GM12891 (cell line): ENCODE measurements at places on chromosomes 3 and 15.
A peak's percentile ranks its signal among the peaks of the same experiment; 100 is the strongest.

DNA sequence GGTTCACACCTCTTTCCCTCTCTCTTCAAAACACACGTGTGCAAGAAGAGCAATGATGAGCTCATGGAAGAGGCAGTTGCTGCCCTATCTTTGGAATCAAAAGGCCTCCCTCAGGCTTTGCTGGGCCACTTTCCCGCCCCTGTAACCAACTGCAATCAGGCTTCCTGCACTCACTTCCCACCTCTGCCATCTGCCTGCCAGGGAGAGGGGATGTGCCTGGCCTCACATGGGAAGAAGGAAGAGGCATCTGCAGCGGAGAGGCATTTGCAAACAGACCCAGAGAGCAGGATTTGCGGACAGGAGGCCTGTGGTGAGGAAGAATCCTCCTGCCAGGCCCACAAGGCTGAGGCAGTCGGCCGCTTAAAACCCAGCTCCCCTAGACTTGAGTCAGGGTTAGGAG lies 175.6 kb upstream of the ATP10A start:
- no peak for DNase-seq

DNA sequence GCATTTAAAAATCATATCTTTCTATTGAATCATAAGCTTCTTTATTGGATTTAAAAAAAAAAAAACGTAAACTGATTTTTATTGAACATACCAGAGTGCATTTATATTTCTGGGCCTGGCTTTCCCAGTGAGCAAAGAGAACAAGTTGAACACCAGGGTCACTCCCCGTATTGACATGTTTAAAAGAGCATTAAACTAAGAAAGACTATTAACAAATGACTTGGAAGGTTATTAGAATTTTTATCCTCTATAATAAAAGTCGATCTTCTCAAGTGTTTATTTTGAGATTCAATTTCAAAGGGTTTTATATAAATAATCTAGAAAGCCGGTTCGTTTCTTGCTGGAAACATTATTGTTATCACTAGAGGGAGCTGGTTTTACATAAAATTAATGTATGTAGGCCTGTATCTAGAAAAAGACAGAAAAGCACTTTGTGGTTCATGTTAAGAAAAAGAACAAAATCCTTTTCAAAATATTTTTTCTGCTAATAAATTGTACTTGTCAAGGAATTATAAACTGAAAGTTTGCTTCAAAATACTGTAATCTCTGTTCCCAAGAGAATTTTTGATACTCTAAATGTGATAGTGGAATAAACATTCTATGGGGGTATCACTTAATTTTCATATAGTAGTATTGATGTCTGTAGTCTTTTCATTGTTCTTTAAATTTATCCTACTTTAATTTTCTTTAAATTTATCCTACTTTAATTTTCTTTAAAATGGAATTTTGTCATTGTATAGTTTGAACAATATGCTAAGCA lies 321.8 kb upstream of the MME start:
- DNase-seq: no peak

- peak; percentile 29 for DNase-seq
Observed at GRCh38 chr3:15331606-15332404, 581 bp downstream of the SH3BP5 start.

DNA sequence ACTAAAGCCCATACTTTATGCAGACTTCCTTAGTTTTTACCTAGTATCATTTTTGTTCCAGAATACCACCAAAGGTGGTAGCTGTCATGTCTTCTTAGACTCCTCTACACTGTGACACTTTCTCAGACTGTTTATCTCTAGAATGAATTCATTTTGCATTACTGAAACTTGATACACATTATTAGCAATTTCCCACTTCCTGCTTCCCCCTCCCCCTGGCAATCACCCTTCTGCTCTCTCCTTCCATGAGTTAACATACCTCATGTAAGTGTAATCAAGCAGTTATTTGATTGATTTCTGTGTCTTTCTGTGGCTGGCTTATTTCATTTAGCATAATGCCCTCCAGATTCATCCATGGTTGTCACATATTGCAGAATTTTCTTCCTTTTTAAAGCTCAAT lies 204.9 kb downstream of the STAG1 start:
- DNase-seq: no peak

GRCh38 chr3:87855616-87856015 lies 203.2 kb downstream of the CGGBP1 start:
- DNase-seq: no peak

- peak; percentile 32 for DNase-seq
Observed at GRCh38 chr3:8324747-8325146, 176.9 kb upstream of the LMCD1 start.

- no peak for DNase-seq
Observed at GRCh38 chr3:195717416-195717815, 3.4 kb upstream of the MUC20 start.

- no peak for DNase-seq
Observed at GRCh38 chr15:43552256-43552655, 34.8 kb downstream of the MAP1A start.

DNA sequence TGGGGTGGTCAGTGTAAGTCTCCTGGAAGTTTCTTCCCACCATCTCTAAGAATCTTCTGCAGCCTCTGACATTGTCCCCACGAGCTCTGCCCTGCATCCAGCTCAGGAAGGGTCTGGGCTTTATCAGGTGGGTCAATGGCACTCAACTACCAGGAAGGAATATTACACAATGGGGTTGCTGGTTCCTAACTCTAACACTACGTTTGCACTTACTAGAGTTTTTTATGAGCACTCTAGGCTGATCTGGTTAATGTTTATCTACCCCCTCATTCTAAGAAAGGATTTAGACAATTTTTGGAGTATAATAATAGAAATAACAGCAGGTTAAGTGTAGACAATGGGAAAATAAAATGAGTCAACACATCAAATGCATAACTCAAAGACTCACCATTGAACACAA lies 411.1 kb upstream of the RGMA start:
- DNase-seq: no peak

DNA sequence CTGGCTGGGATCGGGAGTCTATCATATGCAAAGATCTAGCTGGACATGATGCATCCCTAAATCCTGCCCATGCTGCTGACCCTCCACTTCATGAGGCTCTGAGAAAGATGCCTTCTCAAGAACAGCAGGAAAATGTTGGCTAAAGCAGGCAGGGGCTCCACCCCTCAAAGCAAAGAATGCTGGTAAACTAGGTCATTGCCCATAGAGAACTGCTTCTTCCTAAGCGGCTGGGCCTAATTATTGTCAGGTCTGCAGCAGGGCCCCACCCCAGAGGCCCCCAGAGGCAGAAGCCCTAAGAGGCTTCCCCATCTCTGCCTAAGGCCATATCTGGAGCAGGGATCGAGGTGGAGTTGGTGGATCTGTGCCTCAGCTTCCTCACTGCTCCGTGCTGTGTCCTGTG lies 447.4 kb upstream of the PROK2 start:
- no peak for DNase-seq

DNA sequence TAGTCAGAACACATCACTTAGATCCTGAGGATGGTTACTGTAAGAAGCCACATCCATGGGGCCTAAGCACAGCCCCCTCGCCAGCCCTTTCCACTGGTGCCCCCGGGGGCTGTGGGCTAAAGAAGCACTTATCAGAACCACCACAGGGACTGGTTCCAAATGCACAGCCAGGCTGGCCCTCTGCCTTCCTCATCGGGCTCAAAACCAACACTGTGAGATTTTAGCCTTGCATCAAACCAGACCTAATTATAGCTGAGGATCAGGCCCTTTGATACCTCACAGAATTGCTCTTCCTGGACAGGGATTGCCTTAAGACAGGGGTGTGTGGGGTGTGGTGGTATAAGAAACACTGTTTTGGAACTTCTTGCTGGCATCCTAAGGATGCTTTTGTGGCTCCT lies 23.7 kb downstream of the SRPRB start:
- no peak for DNase-seq

DNA sequence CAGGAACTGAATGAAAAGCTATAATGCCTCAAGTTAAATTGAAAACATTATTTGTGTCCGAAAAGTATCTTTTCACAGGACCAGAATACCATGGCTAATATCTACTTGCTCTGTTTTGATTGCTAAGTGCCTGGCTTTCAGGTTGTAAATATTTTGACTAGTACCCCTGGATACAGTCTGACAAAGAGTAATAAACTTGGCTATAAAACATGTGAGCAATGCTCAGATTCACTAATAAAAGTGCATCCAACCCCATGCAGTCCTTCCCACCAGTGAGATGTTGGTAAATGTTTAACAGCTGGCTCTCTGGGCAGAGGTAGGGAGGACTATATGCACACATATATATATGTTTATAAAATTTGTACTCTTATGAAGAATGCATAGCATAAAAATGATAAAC lies 281.8 kb upstream of the TGFBR2 start:
- no peak for DNase-seq

DNA sequence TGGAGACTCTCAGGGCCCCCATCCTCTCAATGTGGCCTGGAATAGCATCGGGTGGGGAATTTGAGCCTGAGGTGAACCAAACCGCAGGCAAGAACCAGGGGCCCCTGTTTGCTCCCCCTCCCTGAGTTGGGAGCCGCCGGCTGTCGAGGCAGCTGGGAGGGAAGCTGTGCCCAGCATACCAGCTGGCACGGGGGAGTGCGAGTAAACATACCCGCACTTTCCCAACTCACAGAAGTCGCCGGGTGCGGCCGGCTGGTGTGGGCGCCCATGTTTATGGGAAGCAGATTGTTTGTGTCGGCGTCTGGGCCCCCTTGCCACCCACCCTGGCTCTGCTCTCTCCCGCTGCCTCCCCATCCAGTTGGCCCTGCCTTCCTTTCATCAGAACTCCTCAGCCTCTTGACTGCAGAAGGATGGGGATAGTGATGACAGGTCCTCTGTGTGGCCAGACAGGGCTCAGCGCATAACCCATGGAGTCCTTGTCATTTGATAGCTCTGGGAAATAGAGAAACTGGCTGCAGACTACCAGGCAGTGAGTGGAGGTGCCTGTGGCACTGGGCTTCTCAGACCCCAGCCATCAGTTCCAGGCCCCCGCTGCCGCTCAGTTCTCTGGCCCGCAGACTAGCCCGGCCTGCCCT lies 60.4 kb downstream of the CACNA2D2 start:
- DNase-seq: no peak

- DNase-seq: no peak
Observed at GRCh38 chr15:85044251-85044853, 62.7 kb downstream of the PDE8A start.

- DNase-seq: no peak
Observed at GRCh38 chr15:70047386-70048197, 50.1 kb downstream of the TLE3 start.

DNA sequence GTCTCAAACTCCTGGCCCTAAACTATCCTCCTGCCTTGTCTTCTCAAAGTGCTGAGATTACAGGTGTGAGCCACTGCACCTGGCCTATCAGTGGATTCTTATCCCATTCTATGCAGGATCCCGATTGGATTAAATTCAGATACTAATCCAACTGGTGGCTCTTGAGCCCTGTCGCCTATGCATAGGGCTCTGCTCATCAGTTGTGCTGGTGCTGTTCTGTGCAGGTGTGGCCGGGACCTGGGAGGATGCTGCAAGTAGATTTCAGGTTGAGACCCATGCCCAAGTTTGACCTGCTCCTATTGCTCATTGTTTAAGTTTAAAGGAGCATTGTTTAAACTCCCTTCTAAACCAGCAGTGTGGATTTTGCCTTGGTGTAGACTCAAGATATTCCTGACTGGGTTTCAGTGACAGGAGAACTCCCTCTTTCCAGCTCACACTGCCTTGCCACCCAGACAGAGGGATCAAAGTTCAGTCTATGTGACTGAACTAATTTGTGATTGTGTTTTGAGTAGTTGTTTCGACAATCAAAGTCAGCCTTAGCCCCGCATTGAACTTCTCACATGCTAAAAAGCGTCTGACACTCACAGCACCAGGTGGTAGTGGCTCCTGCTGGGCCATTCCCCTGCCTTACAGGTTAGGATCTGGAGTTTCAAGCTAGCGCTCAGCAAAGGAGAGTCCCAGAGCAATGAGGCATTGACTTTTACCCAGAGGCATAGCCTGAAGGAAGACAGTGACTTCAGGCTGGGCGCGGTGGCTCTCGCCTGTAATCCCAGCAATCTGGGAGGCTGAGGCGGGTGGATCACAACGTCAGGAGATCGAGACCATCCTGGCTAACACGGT lies 45.0 kb upstream of the PIK3CB start:
- DNase-seq: no peak

DNA sequence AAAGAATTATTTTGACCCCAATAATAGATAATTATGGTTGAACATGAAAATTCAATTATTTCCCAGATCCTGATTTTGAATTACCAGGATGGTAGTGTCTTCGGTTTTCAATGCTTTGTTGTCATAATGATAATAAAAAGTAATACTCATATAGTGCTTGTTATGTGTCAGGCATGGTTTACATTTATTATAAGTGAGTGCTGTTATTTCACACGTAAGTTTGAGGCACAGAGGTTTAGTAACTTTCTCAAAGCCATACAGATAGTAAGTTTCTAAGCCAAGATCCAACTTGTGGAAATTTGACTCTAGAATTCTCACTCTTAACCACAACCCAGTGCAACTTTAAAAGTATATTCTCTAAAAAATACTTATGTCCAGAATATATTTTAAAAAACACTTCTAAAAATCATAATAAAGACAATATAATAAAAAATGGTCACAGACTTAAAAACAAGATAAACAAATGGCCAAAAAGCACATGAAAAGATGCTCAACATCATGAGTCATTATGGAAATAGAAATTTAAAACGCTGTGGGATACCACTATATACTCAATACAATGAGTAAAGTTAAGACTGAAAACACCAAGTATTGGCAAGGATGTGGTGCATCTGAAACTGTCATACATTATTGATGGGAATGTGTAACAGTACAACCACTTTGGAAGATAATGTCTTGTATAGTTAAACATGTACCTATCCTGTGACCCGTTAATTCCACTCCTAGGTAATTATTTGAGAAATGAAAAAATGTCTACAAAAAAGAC lies 45.2 kb downstream of the SPRED1 start:
- DNase-seq: no peak

- no peak for DNase-seq
Observed at GRCh38 chr3:82641701-82642100, 880.3 kb upstream of the GBE1 start.
